ENCODE measurements at places on chromosomes 4 and X.

DNA sequence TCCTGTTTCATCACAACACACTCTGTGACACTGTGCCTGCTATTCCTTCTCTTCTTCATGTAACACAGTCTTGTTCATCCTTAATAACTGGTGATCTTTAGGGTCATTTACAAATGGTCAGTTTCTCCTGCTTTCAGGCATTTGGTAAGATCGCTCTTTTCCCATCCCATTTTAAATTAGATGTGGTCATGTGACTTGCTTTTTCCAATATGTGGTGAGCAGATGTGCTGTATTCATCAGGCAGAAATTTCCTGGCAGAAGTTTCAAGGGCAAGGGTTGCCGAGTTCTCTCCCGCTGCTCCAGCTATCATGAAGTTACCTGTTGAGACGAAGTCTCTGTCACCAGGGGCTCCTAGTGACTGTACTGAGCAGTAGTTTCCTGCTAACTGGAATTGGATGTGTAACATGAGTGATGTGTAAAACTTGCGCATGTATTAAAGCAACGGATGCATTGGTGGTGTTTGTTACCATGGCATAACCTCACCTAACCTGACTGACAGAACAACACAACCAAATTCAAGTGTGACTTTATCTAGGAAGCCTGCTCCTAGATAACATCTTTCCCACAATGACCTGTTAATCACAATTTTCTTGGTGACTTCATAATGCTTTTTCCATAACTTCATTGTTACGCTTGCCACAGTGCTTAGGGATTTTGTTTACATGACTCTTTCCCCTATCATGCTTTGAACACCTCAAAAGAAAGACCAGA, 29.5 kb upstream of the BMPR1B start:
- no peak for DNase-seq

GRCh38 chrX:119132961-119133360, 5.3 kb upstream of the KIAA1210 start:
- DNase-seq = no peak

GRCh38 chr4:5066101-5066500, 14.8 kb downstream of the STK32B start:
- DNase-seq = no peak

GRCh38 chr4:38049545-38050170, 89.5 kb downstream of the PTTG2 start:
- no peak for DNase-seq

DNA sequence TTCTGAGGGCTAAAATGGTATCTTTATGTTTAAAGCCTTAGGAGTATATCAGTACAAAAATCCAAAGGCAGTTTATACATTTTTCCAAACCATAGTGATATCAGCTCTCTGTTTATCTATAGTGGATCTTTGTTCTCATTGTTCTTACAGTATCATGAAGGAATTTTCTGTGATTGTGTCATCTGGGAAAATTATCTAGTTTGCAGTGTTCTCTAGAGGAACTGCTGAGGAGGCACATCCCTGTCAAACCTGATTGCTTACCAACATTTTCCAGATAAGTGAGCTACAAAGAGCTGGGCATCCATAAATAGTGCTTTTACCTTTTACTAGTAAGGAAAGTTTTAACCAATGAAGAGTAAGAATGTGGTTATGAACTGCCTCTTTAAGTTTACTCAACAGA, 44.9 kb upstream of the SLC25A31 start:
- no peak for DNase-seq

- no peak for DNase-seq
These were observed 58.2 kb downstream of the BRWD3 start for GRCh38 chrX:80751456-80751855.

- DNase-seq = no peak
These were observed 124.0 kb upstream of the PJA1 start for GRCh38 chrX:69289046-69289792.

DNA sequence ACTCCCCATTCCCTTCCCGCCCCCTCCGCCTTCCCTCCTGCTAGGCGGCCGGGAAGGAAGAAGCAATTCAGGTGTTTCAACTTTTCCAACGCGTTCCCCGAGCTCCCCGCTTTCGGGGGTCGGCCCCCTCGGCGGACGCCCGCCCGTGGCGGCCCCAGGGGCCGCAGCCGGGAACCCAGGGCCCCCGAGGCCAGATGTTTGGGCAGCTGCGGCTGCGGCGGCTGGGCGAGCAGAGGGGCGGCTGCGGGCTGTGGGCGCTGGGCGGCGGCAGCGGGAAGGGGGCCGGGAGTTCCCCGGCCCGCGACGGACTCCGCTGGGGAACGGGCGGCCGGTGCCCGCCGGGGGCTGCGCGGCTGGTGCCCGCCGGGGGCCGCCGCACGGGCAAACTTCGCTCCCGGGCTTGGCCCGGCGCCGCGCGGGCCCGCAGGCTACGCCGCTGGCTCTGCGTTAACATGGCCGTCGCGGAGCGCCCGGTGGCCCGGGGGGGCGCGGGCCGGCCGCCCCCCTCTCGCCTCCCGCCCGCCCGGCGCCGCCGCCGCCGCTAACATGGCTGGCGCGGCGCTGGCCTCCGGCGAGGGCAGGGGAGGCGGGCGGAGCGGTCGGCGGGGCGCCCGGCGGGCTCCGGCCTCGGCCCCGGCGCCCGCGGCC, 510 bp downstream of the HMGB3 start:
- DNase-seq = no peak

DNA sequence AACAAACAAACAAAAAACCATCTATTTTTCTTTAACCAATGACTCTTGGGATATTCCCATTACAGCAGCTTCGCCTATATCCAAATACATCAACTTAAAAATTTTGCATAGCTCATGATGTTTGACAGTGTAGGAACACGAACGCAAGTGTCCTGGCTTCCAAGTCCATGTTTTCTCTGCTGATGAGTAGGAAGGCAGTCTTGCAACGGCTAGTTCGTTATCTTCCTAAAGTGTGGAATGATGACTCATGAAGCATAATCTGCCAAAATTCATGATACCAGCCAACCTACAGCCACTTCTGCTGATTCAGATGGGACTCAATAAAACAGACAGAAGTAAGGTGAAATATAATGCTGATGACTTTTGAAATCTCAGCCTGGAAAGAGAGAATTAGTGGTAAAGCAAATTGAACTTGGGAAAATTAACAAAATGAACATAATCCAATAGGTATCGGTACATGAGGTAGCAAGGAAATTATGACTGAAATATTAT, 6.4 kb upstream of the SEPTIN11 start:
- no peak for DNase-seq

- DNase-seq = peak; percentile 19
These were observed 7.2 kb upstream of the IDS start for GRCh38 chrX:149512225-149512885.

GRCh38 chrX:136656361-136656964, 8.5 kb downstream of the CD40LG start:
- no peak for DNase-seq

- DNase-seq = no peak
These were observed 89.5 kb upstream of the CITED1 start for GRCh38 chrX:72395237-72395636.

DNA sequence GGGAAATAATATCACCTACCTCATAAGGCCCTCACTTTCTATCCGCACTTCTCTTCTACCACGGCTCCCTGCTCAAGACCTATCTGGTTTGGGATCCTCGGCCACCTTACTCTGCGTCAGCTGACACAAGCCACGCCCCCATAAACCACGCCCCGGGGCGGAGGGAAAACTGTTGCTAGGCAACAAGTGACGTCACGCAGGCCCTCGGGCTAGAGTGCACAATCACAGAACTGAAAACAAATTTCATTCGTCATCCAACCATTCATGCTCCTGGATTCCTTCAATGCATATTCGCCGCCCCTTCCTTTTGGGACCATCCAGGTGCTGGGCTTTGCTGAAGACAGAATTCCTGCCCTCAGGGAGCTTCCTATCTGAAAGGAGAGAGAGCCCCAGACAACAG, 66.3 kb downstream of the SMC1A start:
- DNase-seq = no peak

GRCh38 chr4:43550981-43551627, 658.6 kb downstream of the GRXCR1 start:
- DNase-seq = no peak

- DNase-seq = no peak
These were observed 104.6 kb downstream of the PPP1R2C start for GRCh38 chrX:42673301-42673810.

DNA sequence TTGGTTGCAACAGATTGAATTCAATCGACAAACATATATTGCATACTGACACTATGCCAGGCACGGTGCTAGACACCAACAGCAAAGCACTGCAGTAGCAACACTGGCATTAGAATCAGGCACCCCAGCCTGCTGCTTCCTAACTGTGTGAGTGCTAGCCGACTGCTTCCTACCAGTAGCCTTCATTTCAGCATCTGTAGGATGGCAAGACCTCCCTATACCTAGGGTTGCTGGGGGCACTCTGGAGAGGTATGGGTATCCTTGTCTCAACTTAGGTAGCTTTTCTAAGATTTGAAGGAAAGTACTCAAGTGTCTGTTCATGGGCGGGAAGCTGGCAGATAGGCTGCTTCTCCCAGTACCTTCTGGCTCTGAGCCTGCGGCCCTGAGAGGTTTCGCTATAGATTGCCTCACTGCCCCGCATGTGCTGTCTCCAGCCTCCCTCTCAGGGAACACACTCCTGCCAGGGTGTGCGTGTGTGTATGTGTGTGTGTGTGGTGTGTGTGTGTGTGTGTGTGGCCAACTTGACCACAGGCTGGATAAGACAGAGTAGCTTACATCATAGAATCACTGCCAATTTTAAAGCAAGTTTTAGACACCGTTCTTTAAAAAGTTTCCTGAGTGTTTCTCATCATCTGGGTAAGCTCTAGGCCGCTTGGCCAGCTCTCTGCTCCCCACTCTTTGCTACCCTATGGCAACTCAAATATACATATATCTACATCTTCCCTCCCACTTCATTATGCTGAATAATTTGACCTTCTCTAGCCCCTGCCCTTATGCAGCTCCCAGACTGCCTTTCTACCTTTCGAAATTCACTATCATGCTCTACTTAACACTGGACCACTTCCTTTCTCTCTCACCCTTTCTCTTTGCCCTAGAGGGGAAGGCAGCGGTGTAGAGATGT, 97.0 kb upstream of the PJA1 start:
- no peak for DNase-seq

DNA sequence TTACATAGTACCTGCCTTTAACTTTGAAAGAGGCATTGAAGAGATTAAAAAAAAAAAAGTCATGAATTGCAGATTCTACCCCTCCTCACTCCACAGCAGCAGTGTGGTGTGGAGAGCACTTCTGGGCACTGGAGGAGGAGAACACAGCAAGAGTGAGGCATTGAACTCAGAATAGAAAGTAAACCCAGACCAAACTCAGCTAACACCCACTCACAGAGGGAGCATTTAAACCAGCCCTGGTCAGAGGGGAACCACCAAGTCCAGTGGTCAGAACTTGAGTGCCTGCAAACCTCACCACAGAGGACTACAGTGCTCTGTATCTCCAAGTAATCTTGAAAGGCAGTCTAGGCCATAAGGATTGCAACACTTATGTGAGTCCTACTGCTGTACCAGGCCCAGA, 15.6 kb upstream of the UGT2A1 start:
- DNase-seq = no peak

GRCh38 chr4:76989391-76990061, 40.0 kb downstream of the SEPTIN11 start:
- peak; percentile 24 for DNase-seq

DNA sequence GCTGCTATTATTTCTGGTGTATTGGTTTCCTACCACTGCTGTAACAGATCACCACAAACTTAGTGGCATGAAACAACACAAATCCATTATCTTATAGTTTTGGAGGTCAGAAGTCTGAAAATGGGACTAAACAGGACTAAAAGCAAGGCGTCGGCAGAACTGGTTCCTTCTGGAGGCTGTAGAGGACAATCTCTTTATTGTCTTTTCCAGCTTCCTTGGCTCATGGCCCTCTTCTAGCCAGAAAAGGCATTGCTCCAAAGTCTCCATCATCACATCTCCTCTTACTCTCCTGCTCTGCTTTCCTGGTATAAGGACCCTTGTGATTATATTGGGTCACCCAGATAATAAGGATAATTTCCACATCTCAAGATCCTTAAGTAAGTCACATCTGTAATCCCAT, 121.9 kb downstream of the CLCN4 start:
- DNase-seq = no peak
